Gastroesophageal sphincter (tissue), 4 donors: ENCODE measurements at places on chromosomes 4 and X. TPM values are rescaled to one million over a fixed set of nuclear protein-coding genes. Genes with fewer than 3 reads are reported as not detected.

DNA sequence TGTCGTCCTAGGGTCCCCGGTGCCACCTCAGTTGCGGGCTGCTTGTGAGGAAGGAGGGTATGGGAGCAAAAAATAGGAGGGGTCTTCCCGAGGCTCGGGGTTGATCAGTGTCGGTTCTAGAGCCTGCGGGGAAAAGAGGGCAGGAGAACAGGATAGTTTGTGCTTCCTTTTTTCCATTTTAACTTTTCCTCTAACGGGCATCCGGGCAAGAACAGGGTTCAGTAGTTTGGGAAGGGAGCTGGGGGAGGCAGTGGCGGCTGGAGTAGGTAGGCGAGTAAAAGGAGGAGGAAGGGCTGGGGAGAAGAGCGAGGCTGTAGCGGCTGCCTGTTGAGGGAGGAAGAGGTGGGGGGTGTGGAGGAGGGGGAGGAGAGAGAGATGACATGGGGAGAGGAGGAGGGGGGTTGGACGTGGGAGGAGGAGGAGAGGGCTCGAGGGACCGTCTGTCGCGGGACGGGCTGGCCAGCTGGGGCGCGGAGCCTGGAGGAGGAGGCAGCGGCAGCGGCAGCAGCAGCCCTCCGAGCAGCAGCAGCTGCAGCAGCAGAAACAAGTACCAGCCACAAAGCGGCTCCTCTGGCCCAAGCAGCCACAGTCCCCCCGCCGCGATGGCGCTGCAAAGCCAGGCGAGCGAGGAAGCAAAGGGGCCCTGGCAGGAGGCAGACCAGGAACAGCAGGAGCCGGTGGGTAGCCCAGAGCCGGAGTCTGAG, at the start of gene SLC16A2:
SLC16A2 (plus strand) TSS at position 458 of the 704 bp plus-strand sequence; CDS start at position 603, 145 bp downstream.
- ATAC-seq: peak; percentile 70

DNA sequence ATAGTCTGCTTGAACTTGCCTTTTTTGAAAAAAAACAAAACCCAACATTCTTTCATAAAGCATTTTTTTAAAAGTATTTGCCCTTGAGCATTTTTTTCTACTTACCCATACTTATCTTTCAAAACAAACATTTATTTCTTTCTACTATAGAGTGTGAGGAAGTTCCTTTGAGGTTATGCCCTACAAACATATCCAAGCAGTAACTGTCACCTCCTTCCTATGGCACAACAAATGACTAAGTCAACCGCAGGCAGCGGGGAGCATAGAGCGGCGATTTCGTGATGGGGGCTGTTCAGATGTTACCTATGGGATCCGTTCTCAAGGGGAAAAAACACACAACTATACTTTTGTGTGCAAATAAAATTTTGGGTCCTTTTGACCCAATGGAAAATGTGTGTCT, 19.4 kb downstream of the SPRY1 start:
- ATAC-seq: no peak

GRCh38 chr4:151618858-151619257, 141.9 kb downstream of the GATB start:
- no peak for ATAC-seq

FAM9C gene
- not detected for total RNA-seq

DNA sequence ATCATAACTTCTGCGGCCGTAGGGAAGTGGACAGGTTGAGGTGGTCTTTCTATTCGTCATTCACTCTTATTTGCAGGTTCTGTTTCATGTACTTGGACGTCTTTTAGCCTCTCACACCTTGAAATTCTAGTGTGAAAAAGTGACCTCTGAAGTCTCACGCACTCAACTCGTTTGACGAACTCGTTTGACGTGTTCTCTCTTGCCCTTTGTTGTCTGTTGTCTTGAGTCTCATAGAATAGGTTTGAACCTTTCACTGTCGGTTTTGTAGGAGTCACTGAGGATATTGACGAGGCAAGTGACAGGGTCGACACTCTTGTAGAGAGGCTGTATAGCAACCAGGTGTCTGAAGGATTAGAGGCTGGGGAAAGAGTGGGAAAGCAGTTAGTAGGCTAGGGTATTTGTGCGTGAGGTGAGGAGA, 1.1 kb upstream of the PGRMC2 start:
- ATAC-seq: no peak
